ENCODE measurements at places on chromosomes 5 and 9.

- no peak for DNase-seq
These were observed 22.6 kb downstream of the CENPH start for GRCh38 chr5:69212022-69212421.

DNA sequence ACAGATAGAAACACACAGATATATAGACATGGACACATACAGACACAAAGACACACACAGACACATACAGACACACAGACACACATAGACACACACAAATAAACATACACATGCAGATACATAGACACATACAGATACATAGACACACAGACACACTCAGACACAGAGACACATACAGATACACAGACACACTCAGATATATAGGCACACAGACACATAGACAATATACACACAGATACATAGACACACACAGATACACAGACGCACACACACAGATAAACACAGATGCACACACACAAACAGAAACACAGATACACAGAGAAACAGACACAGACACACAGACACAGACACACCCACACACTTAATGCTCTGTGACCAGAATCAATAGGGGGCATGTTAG, 156.8 kb downstream of the IRX2 start:
- no peak for DNase-seq

DNA sequence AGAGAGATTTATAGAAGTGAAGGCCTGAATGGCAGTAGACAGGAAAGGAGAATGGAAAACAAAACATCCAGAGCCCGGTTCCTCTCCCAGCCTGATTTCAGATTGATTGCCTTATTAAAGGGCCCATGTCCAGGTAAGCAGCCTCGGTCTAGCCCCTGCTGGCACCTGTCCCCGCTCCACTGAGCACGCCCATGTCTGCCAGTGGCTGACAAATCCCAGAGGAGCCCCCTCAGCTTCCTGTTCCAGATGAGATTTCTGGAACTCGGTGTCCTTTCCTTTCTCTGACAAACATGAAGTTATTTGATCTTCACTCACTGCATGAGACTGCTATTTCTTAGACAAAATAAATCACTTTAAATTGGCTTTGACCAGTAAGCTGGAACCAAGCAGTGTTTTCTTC, 187.0 kb upstream of the ADCY2 start:
- no peak for DNase-seq

DNA sequence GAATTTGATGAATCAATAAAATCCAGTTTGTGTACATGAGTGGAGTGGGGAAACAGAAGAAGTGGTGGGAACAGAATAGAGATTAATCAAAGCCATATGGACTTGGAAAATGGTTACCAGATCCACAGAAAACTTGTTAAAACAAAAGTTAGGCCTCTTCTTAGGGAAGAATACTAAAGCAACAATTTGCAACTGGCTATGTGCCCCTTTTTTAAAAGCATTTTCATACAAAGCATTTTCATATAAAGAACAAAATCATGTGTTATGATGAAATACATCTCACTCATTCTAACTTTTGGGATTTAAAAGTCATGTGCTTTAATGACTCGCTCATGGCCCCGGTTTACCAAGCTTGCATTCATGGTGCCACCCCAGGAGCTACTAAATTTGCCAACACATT, 276.9 kb downstream of the EFNA5 start:
- no peak for DNase-seq

- DNase-seq, result no peak
These were observed 16.6 kb downstream of the VAV2 start for GRCh38 chr9:133975511-133975910.

- no peak for DNase-seq
These were observed 209.1 kb downstream of the ADGRV1 start for GRCh38 chr5:90767710-90768109.

Data from T-helper 17 cell (primary cell).